ENCODE measurements at places on chromosomes 7 and 10.

DNA sequence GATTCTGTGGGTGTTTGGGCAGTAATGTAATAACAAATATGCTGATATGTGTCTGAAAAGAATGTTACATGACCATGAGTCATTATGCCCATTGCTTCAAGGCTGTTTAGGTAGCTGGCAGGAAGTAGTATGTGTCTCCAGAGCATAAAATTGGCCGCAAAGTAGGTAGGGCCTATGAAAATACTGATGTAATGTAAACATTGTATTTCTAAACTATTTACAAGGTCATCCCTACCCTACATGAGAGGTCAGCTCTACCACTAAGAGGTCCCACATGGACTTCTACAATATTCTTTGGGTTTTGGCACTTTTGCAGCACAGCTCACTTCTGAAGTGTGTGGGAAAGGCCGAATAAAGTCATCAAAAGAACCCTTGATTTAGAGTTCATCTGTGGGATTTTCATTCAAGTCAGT is 301.9 kb downstream of the AHR start:
- DNase-seq, result no peak

GRCh38 chr10:133229265-133230043 is 563 bp upstream of the UTF1 start:
- no peak for DNase-seq

DNA sequence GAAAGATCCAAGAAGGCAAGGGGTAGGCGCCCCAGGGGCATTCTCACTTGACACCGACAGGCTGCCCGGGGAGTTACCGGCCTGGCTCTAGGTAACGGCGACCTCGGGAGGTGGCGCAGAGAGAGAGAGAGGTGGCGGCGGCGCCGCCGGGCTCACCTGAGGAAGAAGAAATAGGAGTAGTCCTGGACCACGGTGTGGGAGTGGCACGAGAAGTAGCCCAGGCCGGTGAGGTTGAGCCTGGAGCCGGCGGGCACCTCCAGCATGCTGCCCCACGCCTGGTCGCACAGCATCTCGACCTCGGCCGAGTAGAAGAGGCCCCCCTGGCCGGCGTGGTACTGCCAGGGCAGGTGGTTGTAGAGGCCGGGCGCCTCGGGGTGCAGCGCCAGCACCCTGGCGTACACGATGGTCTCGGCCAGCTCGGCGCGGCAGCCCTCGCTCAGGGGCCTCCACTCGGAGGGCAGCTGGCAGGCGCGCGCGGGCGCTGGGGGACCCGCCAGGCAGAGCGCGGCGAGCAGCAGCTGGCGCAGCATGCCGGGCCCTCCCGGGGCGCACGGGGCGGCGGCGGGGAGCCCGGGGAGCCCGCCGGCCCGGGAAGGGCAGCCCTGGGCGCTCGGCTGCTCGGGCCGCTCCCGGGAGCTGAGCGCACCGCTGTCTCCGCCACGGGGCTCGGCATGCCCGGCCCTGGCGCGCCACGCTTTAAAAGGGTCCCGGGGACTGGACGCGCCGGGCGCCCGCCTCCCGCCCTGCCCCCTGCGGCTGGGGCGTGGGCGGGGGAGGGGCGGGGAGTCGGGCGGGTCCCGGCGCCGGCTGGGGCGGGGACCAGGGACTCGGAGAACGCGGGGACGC is at the start of gene CCDC3:
Gene CCDC3 (minus strand): TSS at position 673 of the 846 bp plus-strand sequence. CDS start 143 bp downstream, at position 530.
- DNase-seq, result no peak

DNA sequence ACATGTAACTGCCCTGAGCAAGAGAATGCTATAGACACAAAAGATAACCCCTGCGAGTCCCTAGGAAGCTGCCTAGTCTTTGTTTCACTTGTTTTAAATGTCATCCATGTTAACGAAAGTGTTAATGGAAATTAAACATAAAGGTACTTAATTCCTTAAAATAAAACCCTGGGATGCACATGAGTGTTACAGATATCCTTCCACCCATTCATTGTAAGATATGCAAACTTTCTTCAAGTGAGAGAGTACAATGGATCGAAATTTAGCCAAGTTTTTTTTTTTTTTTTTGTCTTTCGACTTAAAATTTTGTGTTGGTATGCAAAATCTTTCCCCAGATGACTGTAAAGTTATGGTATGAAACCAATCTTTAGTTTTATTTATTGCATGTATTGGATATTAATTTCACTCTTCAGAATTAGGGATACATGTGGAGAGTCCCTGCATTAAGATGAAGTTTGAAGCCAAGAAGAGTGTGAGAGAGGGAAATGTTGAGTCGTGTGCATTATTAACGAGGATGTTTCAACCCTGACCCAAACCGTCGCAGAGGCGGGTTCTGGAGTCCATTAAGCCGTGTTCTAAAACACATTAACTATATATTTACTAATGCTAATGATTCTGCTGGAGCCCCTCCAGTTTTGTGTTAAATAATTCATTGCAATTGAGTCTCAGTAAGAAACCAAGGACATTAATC is 1.6 kb downstream of the CDK14 start:
- no peak for DNase-seq

DNA sequence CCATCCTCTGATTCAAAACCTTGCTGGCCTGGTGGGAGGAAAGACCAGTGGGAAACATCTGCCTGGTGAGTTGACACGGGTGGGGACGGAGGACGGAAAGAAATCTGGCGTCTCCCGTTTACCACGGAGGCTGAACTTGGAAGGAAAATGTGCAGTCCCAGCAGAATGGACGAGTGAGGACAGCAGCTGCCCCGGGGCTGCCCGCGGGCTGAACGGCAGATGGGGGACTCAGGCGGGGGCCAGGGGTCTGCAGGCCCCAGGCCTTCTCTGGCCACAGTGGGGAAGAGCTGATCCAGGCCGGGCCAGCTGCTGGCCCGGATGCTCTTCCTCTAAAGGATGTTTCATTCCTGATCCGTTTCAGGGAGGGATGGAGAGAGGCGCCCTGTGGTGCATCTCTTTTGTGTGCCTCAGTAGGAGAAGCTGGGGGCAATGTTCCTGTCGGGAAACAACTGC is 147.5 kb upstream of the CHST15 start:
- DNase-seq, result no peak

- DNase-seq, result no peak
These were observed 64.0 kb downstream of the BBS9 start for GRCh38 chr7:33193308-33193864.

GRCh38 chr7:2079332-2080059 is 153.2 kb downstream of the MAD1L1 start:
- DNase-seq, result no peak

DNA sequence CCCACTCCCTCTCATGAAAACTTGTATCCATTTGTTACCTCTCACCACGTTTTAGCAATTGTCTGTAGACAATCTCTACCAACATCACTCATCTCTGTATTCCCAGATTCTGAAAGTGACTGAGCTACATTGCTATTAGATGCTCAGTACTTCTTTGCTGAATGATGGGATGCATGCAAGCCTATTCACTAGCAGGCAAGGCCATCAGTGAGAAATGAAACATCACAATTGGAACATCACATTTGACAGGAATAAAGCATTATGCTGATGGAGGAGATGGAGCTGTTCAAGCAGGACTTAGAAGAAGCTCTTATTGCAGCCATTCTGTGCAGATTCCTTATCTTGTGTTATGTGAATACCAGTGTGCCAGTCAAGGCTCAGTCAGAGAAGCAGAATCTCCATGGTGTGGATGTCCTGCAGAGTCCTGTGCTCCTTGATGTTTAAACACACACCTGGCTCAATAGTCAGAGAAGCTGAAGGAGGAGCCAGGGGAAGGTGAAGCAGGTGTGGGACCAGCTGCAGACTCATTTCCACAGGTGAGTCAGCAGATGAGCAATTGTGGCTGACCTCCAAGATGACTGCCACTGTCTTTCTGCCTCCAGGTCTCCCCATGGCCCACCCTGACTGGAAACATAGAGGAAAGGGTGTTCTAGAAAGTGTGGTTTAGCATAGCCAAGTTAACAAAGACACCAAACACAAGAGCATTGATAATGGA is 965.5 kb downstream of the GRID1 start:
- no peak for DNase-seq

GRCh38 chr10:30365278-30365677 is 16.2 kb upstream of the MTPAP start:
- no peak for DNase-seq

- DNase-seq, result no peak
These were observed 14.1 kb upstream of the CSGALNACT2 start for GRCh38 chr10:43124094-43124521.

DNA sequence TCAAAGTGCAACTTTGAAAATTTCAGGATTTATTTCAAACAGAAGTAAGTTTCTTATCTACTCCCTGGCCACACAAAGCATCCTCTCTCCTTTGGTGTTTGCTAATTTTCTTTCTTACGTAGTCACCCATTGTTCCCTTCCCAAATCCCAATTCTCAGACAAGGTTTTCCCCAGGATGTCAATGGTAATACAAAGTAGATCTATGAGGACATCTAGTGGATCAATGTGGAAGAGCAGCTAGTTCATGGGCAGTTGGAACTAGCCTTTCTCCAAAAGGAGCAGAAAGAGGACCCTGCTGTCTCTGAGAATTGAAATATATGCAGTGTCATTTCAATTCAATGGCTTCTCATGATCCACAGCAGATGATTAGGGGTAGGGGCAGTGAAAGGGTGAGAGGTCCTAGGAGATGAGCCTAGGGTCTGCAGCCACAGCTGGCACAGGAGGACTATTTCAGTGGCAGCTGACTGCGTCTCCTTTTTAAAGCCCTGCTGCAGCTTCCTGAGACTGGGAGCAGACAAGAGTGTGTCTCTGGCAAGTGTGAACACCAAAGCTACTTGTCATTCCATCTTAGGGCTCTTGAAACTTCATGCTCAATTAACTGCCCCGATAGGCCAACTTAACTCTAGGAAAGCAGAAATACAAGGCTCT is 632.6 kb downstream of the KCNMA1 start:
- DNase-seq, result no peak

DNA sequence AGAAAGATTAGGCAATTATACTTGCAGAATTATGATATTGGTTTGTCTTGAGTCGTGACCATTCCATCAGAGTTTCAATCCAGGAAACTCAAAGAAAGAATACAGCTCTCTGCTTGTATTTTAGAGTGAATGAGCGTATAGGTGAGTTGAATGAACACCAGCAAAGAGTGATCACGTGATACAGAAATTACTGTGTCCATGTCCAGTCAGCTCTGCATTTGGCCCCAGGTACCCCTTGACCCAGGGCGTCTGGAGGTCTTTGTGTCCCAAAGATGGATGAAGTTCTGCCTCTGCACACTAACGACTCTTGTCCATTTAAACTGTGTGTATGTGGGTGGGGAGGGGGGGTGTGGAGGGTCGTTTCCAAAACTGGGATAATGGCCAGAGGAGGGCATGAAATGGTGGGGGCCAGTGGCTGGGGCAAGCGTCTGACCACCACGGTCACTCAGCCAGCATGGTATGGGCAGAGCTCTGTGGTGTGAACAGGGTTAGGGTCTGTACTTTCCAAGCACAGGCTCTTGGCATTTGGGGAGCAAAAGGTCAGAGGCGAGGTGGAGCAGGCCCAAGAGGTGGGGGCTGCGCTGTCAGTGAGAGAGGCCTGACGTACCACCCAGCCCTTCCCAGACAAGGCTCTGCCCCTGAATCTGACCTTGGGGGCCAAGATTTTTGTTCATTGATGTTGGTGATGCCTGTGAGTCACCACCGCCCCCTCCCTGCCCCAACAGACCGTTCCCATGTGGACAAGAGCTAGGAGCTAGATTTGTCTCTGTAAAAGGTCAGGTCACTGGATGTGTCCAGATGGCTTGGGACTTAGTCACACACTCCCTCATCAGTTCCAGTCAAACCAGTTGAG is 1.4 kb downstream of the PTPRE start:
- no peak for DNase-seq

DNA sequence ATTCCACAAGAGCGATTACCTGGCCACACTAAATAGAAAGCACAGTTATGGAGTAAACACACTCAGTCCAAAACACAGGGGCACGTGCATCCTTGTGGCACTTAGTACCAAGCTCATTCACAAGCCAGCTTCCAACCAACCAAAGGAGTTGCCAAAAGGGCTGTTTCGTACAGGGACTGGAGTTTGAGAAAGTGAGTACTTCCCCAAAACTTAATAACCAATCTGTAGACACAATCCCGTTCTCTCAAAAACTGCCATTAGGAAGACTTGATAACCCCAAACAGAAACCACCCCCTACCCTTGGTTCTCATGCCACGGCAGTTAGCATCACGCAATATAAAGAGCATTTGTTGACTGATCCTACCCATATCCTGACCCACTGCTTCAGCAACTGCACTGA is 166.2 kb upstream of the ASAH2 start:
- no peak for DNase-seq

DNA sequence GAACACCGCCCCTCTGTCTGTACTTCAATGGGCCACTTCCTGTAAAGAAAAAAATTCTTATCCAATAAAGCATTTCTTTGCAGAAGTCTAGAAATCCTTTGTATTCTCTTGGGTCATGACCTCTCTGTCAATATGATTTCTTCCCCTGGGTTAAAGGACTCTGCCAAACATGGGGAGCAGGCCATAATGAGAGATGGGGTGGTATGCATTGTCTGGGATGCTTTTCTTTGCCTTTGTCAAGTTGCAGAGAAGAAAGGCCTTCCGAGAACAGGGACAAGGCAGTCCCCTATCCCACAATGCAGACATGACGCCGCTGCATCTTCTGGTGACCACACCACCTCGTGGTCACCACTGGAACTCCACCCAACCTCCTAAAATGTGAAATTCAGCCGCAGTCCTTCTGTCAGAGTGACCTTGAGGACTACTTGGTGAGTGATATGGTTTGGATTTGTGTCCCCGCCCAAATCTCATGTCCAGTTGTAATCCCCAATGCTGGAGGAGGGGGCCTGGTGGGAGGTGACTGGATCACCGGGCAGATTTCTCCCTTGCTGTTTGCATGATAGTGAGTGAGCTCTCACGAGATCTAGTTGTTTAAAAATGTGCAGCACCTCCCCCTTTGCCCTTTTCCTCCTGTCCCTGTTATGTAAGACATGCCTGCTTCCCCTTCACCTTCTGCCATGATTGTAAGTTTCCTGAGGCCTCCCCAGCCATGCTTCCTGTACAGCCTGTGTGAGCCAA is 15.2 kb upstream of the FRMPD2 start:
- peak; percentile 27 for DNase-seq

DNA sequence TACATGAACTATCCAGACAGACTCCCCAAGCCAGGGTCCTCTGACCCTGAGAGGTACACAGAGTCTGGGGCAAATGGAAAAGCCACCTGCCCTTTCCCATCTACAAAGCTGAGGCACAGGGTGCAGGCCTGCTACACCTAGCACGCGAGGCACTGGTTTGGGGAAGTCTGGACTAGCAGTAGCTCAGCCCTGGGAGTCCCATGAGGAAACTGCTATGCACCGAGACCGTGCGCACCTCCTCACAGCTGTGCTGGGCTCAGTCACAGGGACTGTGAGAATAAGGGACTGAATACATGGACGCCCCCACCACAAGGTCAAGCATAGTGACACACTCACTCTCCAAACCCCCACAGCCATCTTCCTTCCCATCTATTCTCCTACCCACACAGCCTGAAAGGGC is 8.2 kb downstream of the MAT1A start:
- no peak for DNase-seq

DNA sequence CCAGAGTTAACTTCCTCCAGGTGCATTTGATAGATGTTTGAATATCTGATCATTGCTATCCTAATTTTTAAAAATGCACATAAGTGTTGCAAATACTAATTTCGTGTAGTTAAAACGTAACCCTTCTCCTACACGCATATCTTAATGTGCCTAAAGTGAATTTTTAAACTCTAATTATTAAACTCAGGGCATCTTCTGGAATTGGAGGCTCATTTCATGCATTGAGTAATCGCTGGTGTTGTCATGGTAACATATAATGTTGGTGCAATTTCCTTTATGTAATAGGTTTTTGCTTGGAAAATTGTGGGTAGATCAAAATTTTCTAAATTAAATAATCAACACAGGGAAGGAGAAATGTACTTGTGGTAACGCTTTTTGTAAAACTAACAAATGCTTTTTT is 56.2 kb downstream of the ARMC3 start:
- DNase-seq, result no peak

Data from CD4-positive, alpha-beta T cell treated with Interleukin-15 for 1 hour (primary cell).